ENCODE measurements at places on chromosomes 7 and 10.
A peak's percentile ranks its signal among the peaks of the same experiment; 100 is the strongest.

GRCh38 chr10:114388275-114388674 is 16.0 kb downstream of the AFAP1L2 start:
- no peak for DNase-seq

DNA sequence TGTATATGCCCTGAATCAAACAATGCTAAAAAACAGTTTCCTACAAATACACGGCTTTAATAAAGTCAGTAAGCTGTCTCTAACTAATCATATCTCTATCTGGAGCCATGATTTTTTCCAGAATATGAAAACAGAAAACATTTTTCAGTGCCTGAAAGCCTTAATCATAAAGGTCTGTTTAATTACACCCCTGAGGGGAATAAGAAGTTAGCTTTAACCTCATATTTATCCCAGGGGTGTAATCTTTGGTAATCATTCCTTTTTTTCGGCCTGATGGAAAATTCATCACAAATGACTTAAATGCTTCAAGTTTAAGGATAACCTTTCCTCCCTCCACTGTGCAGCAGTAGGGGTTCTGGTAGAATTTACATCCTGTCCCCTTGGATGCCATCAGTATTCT is 124.2 kb downstream of the ATE1 start:
- no peak for DNase-seq

DNA sequence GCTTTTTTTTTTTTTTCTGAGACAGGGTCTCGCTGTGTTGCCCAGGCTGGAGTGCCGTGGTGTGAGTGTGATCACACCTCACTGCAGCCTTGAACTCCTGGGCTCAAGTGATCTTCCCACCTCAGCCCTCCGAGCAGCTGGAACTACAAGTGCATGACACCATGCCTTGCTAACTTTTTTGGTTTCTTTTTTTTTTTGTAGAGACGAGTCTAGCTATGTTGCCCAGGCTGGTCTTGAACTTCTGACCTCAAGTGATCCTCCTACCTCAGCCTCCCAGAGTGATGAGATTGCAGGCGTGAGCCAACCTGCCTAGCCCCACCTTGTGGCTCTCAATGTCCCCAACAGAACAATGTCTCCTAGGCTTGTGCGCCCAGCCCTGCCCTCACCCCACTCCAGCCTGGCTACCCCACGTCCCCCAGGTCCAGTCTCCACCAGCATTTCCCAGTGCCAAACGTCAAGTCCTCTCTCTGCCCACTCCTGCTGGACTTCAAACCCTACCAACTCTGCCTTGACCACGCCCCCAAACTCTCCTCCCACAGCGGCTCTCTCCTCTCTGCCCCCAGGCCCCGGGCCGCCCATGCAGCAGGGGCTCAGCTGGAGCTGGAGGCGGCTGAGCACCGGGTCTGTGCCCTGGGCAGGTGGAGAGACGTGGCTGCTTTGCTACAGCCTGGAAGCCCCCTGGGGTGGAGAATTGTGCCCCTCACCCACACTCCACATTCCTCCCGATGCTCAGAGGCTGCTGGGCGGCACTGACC is 18.9 kb downstream of the BHLHA15 start:
- DNase-seq, result no peak

DNA sequence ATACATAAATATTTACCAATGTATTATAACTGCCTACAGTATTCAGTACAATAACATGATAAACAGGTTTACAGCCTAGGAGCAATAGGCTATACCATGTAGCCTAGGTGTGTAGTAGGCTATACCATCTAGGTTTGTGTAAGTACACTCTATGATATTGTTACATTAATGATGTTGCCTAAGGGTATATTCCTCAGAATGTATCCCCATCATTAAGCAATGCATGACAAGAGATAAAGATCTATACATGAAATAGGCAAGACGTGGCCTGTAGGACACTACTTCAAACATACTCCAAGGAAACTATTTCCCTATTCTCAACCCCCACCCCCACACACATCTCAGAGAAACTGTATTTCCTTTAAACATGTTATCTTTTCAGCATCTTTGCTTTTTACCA is 15.3 kb upstream of the ADAM22 start:
- no peak for DNase-seq

GRCh38 chr7:25665374-25665773 is 437.1 kb upstream of the NPVF start:
- no peak for DNase-seq

- no peak for DNase-seq
Measured at GRCh38 chr10:79936625-79937615, 12.0 kb downstream of the SFTPD start.

GRCh38 chr7:5766321-5766761 is 15.1 kb downstream of the RNF216 start:
- DNase-seq, result no peak

GRCh38 chr7:6435486-6436384 is 12.0 kb downstream of the DAGLB start:
- DNase-seq, result peak; percentile 85

GRCh38 chr7:30253796-30254165 is 30.6 kb upstream of the ZNRF2 start:
- DNase-seq, result peak; percentile 62

DNA sequence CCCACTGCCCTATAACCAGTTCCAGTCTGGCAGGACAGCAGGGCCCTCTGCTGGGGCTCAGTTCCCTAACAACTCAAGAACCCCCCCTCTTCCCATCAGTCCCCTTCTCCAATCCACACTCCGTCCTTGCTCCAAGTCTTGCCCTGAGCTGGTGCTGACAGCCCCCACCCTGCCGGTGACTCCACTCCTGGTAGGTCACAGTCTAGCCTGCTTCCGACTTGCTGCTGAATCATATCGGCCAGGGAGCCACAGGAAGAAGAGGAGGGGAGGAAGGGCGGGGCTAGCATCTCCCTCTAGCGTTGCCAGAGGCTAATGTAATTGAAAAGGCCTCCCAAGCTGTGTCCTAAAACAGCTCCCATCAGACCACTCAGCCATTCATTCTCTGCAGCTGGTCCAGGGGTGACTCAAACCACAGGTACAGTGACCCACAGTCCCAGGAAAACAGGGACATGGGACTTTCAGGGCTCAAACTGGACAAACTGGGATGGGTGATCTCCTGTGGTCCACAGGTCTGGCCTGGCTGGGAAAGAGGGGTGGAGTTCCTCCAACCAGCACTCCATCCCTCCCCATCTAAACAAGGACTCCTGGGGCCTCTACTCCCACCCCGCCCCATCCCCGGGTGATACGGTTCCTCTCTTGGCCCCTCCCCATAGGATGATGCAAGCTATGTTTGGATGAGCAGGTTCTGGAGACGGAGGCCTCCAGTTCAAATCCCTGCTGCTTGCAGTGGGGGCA is 158.8 kb downstream of the SH3PXD2A start:
- DNase-seq, result peak; percentile 75

- no peak for DNase-seq
Measured at GRCh38 chr10:74213571-74214162, 62.6 kb downstream of the ADK start.

DNA sequence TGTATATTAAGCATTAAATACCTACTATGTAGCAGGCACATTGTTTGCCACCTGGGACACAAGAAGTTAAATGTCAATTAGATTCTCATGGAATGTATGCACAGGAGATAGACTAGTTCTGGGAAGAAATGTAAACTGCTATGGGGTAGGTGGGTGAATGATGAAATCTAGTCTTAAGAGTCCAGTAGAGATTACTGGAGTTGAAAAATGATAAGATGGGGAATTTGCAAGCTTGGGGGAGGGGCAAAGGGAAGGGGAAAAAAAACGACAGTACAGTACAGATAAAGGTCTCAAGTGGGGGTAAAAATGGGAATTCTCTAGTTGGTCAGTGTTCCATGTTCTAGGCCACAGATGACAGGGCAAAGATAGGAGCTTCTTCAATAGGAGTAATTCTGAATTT is 94.4 kb downstream of the ATE1 start:
- no peak for DNase-seq

DNA sequence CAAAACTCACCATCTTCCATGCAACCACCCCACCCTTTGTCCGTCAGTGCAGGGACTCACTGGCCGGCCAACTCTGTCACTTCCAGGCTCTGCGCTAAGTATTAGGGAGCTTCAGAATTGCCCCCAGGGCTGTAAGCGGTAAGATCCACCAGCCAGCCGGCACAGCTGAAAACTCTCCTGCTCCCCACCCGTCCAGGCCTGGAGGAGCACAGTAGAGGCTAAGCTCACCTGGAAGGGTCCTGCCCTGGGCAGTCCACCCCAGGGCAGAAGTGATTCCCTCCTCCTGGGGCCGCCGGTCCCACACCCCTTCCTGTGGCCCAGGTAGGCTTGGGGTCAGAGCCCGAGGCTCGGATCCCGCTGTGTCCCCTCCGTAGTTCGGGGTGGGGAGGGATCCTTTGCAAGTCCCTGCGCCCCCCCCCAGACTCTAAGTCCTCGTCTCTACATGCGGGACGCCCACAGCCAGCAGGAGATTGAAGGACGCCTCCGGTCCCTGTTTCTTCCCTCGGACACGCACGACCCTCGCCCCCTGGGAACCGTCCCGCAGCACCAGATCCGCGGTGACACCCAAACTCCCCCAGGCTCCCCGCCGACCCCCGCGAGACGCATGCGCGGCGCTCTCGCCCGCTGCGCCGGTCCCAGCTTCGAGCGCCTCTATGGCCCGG is 138.9 kb downstream of the ARHGAP22 start:
- no peak for DNase-seq

GRCh38 chr10:72682638-72683037 is 9.3 kb upstream of the MCU start:
- no peak for DNase-seq

DNA sequence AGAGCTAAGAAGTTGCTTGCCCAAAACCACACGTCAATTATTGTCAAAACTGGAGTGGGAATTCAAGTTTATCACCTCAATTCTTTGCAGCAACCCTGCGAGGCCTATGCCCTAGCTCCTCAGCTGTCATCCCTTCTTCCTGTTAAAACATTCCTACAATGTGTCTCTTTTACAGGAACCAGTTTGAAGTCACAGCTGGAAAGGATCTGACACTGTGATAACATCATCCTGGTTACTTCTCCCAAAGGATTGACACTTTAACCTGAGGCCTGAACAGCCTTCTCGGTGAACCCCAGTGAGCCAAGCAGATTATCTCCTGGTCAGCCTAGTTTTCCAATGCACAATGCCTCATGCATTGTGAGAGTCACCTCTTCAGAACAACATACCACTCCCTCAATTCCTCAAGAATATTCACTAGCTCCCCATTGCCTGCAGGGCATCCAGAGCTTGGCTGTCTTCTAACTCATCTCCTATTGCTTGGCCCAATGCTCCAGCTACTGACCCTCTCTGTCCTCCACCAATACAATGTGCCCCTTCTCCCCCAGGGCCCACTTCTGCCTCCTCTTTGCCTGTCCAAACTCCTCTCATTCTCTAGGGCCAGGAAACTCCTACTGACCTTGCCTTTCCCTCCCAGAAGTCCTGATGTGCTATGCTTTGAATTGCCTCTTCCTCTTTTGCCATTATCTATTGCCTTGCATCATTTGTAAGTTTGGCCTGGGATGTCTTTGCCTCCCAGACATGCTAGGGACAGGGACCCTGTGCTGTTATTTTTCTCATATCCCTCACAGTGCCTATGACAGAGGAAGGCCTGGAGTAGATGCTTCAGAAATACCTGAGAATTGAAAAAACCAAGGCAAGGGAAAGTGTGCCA is 10.4 kb upstream of the DLG5 start:
- no peak for DNase-seq

GRCh38 chr7:77822269-77822668 is 23.7 kb downstream of the PHTF2 start:
- no peak for DNase-seq

- peak; percentile 81 for DNase-seq
Measured at GRCh38 chr10:50360077-50360850, 108.9 kb upstream of the ASAH2 start.

- DNase-seq, result no peak
Measured at GRCh38 chr10:46314071-46314470, 27.3 kb downstream of the ANTXRL start.

DNA sequence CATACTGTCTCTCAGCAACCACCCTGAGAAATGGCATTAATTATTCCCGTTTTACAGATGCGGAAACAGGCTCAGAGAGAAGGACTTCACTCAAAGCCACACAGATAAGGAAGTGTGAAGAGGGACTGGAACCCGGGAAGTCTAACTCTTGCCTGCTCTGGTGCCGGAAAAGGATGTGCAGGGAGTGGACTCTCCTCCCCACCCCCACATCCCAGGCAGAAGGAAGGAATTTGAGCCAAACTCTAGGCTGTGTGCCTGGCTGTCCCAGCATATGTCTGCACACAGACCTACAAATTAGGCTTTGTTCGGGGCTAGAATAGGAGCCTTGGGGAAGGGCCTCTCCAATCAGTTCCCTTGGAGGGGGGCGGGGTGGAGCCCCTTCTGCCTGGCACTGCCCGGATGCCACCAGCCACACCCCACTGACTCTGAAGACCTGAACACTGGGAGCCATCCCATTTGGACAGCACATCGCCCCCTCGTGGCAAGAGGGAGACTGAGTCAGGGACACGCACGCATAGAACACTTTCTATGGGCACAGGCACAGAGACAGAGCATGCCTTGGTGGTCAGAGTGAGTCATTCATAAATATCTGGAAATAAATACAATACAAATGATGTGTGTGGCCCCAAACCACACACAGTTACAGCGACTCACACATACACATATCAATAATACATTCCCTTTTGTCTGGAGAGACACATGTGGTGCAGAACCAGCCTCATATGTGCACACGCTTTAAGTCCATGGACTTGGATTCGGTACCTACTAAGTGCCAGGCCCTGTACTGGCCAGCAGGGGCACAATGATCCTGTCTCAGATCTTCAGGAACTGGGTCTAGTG is 13.1 kb downstream of the LZTS2 start:
- peak; percentile 100 for DNase-seq

- DNase-seq, result peak; percentile 80
Measured at GRCh38 chr10:110857265-110858171, 14.2 kb upstream of the PDCD4 start.

GRCh38 chr7:143884969-143885559 is 16.9 kb downstream of the TCAF1 start:
- peak; percentile 76 for DNase-seq

- DNase-seq, result no peak
Measured at GRCh38 chr7:135448753-135449152, 61.1 kb downstream of the CNOT4 start.

DNA sequence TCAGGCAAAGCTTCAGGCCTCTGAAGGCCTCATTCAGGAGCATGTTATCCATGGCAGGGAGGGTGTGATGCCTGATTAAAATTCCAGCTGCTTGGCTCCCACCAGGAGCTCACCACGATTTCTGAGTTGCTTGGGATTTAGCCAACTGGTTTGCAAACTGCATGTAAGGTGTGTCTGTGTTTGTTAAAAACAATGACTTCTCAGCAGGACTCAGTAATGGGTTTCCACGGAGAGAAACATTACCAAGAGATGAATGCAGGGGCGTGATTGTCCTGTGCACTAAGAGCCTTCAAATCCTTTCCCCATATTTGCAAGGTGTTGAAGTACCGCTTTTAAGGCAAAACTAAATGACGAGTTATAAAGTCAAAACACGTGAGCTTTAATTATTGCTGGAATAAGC is 88.8 kb upstream of the BTBD16 start:
- no peak for DNase-seq
